ENCODE measurements at places on chromosomes 11 and 22. TPM values are rescaled to one million over a fixed set of nuclear protein-coding genes. Genes with fewer than 3 reads are reported as not detected.

JAM3 gene
- total RNA-seq: 3.9 TPM

GRCh38 chr11:72122607-72123006 lies 10.1 kb upstream of the ANAPC15 start:
- no peak overlapping the region for H3K27ac ChIP-seq
- no peak overlapping the region for H3K4me3 ChIP-seq
- peaks cover 2% of the 10 kb centered on the region for H3K36me3 ChIP-seq
- DNase-seq: no peak

OR4C12 gene
- not detected for total RNA-seq

GRCh38 chr11:58927393-58928106 lies 11.7 kb upstream of the GLYATL1 start:
- no peak for DNase-seq
- no peak overlapping the region for H3K4me3 ChIP-seq
- no peak overlapping the region for H3K27ac ChIP-seq
- H3K4me1 ChIP-seq: peaks cover 15% of the 10 kb centered on the region
- no peaks in the 10 kb centered on the region for H3K36me3 ChIP-seq
- peaks cover 6% of the 10 kb centered on the region for H3K27me3 ChIP-seq

DNA sequence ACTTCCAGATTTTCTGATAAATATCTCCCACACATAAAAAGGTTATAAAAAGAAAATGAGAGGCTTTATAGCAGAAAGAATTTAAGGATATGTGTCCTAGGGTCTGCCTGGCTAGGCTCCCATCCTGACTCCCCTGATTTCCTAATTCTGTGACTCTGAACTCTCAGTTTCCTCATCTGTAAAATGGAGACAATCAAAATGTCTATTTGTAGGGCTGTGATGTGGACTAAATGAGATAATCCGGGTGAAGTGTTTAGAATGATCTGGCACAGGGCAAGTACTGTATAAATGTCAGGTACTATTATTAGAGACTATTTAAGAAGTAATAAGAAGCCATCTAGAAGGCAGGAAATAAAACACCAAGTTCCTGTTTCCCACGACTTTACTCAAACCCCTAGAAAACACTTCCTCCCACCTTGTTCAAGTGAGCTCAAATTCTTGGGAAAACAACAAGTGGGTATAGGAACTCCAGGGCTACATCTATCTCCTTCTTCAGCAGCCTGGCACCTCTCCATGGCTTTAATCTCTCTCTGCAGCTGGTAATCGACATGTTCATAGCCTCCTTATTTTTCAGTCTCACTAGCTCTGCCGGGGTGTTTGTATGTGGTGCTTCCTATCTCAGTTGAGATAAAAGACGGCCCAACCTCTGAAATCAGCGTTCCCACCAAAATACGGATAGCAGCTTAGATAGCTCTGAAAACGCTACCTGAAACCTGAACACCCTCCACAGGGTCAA lies 6.7 kb downstream of the ASCC2 start:
- H3K4me1 ChIP-seq: peaks cover 18% of the 10 kb centered on the region
- no peaks in the 10 kb centered on the region for H3K27me3 ChIP-seq
- no peak for DNase-seq
- no peak overlapping the region for H3K27ac ChIP-seq
- peaks cover 39% of the 10 kb centered on the region for H3K36me3 ChIP-seq

BCO2 gene
- total RNA-seq: 0.49 TPM

- DNase-seq: no peak
- H3K4me3 ChIP-seq: peak overlapping the region; percentile 97
- H3K36me3 ChIP-seq: peaks cover 50% of the 10 kb centered on the region
These were observed 1.1 kb downstream of the HYOU1 start for GRCh38 chr11:119055901-119056300.

DNA sequence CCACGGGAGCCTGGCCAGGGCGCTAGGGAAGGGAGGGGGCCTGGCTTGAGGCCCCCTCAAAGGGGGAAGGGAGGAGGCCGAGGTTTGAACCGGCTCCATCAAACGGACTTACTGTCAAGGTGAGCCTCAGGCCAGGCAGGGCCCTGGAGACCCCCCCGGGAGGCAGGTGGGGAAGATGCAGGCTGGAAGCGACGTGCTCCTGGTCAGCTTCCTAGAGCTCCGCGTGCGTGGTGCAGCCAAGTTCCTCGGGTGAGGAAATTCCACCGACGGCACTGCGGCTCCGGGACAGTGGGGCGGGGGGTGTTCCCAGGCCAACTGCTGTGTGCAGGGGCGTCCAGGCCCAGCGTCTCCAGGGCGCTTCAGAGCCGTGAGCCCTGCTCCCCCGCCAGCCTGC lies 7.2 kb upstream of the TRABD start:
- H3K27me3 ChIP-seq: peaks cover under 1% of the 10 kb centered on the region
- H3K4me3 ChIP-seq: no peak overlapping the region
- peaks cover 5% of the 10 kb centered on the region for H3K4me1 ChIP-seq
- H3K36me3 ChIP-seq: no peaks in the 10 kb centered on the region
- no peak for DNase-seq
- H3K27ac ChIP-seq: no peak overlapping the region

DNA sequence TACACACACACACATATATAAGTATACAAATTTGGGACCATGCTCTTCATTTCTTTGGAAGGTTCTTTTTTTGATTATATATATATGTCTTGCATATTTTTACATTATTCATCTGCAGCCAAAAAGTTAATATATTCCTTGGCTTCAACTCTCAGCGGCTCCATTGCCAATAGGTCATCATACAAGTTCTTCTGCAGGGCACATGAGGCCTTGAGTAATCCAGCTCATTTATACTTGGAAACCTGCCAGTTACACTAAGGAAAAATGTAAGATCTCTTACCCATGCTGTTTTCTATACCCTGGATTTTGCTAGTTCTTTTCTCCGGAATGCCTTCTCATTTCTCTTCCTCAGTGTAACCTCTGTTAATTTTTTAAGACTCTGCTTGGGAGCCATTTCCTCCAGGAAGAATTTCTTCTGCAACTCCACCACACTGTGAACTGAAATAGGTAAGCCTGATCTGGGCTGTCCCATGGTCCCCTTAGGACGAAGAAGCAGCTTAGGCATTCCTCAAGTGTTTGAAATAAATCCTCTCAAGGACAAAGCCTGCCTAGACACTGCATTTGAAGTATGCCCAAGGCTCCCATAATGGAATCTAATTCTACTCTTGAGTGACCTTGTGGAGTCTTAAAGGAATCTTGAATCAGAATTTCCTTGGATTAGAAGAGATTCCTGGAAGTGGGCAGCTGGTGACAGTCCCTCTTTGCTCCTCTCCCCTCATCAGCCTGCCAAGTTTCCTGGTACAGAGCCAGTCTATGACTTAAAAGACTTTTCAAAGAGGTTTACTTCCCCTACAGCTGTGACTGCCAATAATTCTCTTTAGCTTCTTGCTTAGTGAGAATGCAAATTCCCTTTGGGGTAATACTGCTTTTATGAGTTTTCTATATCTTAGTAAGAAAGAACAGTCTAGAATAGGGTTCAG lies 182.8 kb downstream of the C11orf87 start:
- no peak for DNase-seq
- H3K4me3 ChIP-seq: no peak overlapping the region
- no peaks in the 10 kb centered on the region for H3K4me1 ChIP-seq
- no peaks in the 10 kb centered on the region for H3K27me3 ChIP-seq
